Stimulated activated CD8-positive, alpha-beta memory T cell treated with anti-CD3 and anti-CD28 coated beads, Interleukin-2, amount 100 ng/mL, for 1 hour (primary cell): ENCODE measurements at places on chromosomes 11 and 22.

- no peak for DNase-seq
Measured at GRCh38 chr11:77400775-77401449, 73.0 kb downstream of the PAK1 start.

DNA sequence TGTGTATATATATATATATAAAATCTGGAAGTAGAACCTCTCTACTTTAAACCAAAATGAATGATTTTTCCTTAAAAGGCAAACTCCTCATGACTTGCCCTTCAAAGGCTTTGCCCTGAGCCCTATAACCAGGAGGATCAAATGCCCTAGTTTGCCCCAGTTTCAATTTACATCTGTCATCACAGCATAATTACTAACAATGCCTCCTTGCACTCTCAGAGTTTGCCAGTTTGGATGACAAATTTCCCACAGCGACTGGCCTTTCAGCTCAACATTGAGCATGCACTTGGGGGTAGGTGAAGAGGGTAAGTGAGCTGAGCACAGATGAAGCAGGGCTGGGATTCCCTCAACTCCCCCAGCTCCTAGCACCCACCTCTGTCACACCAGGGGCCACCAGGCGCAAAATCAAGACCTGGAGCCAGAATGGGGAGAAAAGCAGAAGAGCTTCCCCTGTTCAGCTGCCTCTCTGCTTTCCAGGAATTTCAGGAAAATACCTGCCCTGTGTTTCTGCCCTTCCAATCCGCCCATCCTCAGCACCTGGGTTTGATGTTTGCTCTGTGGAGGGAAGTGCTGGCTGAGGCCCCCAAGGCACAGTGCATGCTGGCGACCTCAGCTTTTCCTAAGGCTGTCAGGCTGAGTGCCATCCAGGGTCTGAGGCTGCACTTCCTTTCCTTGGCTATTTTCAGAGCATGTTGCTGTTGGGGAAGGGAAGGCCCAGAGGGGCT lies 67.5 kb downstream of the ADAMTS15 start:
- no peak for DNase-seq

GRCh38 chr11:69497221-69497787 lies 15.8 kb downstream of the LINC01488 start:
- no peak for DNase-seq

GRCh38 chr22:44802956-44803355 lies 50.6 kb downstream of the ARHGAP8 start:
- DNase-seq: no peak

DNA sequence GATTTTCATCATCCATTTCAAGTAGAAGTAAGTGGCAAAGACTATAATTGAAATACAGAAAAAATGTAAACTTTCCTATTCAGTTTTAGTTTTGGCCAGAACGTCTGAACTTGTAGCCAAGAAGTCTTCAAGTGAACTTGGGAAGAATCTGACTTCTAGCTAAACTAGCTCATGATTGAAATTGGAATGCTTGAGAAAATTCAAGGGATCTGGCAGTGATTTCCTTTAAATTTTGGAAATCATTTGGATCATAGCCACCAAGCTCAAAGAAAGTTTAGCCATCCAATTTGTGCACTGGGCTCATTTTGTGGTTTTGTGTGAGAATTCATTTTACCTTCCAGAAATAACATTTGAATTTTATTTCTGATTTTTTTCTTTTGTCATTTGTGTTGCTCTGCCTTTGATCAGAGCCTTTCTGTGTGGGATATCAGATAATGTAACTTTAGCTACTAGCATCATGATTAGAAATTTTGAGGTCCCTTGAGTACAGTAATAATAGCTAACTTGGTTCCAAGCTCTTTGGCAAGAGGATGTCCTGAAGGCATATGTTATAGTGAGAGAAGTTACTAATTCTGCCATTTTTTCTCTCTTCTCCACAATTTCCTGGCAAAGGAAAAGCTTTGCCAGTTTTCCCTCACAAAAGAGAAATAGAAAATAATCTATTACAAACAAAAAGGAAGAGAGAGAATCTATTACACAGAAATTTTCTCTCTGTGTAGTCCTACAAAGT lies 2123.7 kb upstream of the RAG2 start:
- no peak for DNase-seq

- DNase-seq: no peak
Measured at GRCh38 chr22:32584650-32585049, 110.0 kb downstream of the FBXO7 start.

- DNase-seq: no peak
Measured at GRCh38 chr22:45151503-45151902, 12.2 kb upstream of the NUP50 start.

GRCh38 chr22:25131198-25131887 lies 68.3 kb upstream of the CRYBB3 start:
- no peak for DNase-seq

GRCh38 chr22:42308892-42309468 lies 38.5 kb upstream of the TCF20 start:
- DNase-seq: no peak

DNA sequence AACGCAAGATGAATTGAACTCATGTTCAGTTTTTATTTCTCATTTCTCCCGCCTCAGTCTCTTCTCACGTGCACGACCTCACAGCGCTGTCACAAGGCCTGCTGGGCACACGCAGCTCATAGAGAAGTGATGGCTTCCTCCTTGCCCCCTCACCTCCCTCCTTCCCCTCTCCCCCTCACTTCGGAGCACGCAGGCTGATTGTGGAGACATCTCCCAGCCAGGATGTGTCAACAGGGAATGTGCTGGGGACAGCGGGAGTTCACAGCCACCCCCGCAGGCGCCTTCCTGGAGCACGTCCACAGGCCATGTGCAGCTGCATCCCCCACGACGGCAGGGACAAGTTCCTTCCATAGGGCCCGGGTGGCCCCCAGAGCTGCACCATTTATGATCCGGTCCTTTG lies 29.1 kb upstream of the KRTAP5-6 start:
- DNase-seq: no peak

GRCh38 chr22:35406443-35406842 lies 6.5 kb downstream of the MCM5 start:
- no peak for DNase-seq
